HT1080 (cell line): ENCODE measurements at places on chromosomes 12 and 14.

GRCh38 chr14:48323665-48324064 is 648.3 kb upstream of the MDGA2 start:
- DNase-seq, result peak; percentile 57

- DNase-seq, result no peak
Measured at GRCh38 chr12:114817571-114818425, 133.8 kb upstream of the TBX3 start.

- no peak for DNase-seq
Measured at GRCh38 chr14:86989285-86989684, 1003.7 kb downstream of the GALC start.

DNA sequence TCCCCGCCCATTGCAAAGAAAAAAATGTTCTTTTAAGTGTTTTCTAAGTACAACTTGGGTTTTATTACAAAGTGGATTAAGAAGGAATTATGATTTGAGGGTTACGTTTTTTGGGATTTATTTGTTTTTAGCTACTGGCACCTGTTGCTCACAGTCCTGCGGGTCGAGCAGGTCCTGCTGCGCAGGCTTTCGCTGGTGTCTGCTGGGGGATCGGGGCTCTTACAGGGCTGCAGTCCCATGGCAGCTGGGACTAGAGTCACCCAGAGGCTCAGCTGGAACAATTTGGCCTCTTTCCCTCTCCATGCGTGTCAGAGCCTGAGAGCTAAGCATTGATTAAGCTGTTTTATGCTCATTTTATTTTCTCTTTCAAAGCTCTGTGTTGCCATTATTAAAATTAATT is 55.6 kb upstream of the DYNC1H1 start:
- no peak for DNase-seq
